ENCODE measurements at places on chromosomes 11 and 22.

DNA sequence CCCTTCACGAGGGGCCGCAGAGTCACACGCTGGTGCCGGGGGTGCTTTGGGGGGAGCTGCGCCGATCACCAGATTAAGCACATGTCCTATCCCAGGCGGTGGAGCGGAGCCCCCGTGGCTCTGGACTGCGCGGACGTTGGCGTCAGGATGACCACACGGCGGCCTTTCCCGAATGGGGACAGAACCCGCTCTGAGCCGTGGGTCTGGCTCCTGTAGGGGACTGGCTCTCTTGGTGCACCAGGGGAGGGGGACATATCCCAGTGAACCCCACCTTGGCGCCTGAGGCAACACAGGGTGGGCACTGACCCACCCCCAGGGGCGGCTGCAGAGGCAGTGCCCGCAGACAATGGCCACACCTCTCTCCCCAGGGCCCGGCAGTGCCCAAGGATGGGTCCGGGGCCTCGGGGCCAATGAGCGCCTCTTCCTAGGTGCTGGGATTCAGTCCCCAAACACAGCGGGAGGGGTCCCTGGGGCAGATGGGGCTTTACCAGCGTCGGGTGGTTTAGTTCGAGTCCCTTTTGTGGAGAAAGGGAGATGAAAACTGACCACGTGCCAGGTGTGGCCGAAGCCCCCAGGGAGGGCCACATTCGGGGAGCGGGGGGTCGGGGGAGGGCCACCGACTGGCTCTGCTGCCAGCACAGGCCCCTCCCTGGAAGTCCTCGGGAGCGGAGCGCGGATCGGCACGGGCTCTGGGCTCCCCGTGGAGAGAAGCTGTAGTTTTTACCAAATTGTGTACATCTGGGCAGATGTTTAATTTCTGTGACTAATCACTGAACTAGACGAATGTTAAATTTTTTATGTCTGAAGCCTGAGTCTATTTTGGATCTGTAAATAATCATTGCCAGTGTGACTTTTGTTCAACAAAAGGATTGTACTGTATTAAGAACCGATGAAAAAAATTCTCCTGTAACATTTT is 58.9 kb downstream of the GRAMD4 start:
- no peak for DNase-seq

- no peak for DNase-seq
These were observed 213.3 kb downstream of the FAM76B start for GRCh38 chr11:95576146-95576845.

- DNase-seq: no peak
These were observed 2.6 kb upstream of the MCHR1 start for GRCh38 chr22:40676644-40677043.

GRCh38 chr22:42884616-42885375 is 27.7 kb upstream of the ARFGAP3 start:
- no peak for DNase-seq

- no peak for DNase-seq
These were observed 231.3 kb upstream of the B3GAT1 start for GRCh38 chr11:134643115-134644012.

DNA sequence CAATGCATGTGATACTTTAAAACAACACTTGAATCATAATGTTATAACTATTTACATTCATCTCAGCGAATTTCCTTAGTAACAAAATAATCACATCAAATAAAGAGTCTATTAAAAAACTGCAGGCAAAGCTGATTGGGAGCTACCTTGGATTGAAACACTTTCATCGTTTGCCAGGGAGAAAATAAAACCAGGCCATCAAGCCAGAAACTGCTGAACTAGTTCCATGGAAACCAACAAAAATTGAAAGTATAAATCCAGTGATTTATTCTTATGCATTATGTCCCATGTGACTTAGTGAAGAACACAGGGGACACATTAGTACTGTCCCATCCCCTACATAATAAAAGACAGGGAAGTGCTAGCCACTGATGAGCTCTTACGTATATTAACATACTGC is 21.7 kb downstream of the SLC35F2 start:
- no peak for DNase-seq

DNA sequence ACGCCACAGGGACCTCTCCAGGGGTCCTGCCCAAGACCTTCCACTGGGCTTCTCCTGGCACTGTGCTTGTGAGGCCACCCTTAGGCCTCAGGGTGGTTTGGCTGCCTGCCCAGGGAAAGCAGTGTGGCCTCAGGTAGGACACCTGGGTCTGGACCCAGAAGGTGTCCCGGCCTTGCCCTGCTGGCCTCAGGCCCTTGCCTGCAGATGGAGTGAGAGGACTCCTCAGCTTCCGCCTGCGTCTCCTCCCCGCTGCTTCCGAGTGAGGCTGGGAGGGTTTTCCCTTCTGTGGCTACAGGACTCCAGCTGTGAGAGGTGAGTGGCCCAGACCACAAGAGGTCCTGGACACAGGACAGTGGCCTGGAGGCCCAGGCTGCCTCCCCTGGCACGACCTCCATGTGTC is 60.4 kb downstream of the WNT7B start:
- no peak for DNase-seq

DNA sequence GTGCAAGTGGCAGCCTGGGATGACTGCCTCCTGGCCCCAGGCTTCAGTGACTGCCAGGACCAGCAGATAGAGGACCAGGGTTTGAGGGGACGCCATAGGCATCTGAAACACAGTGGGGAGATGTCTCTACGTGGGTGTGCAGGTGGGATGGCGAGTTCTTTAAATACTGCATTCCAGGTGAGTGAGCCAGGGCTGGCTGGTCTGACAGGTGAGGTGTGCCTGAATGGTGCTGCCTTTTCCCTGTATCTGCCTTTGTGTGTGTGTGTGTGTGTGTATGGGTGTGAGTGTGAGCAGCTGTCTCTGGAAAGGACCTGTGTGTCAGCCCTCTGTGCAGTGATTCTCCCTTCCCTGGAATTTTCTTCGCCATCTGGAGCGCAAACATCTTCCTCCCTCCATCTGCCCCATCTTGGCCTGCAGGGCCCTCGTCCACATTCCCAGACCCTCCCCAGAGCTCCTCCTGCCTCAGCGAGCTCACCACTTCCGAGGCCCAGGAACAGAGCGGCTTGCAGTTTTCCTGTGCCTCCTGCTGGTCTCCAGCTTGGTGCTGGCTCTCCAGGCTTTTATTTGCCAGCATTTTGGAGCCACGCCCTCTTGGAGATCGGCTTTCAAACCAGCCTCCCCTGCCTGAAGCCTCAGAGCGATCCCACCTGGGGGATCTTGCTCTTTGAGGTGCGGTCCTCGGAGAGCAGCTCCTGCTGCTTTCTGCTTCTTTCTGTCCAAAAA is at the start of gene GPHA2:
GPHA2 (minus strand) TSS at position 535 of the 723 bp plus-strand sequence; CDS start at position 102, 433 bp downstream.
- no peak for DNase-seq

DNA sequence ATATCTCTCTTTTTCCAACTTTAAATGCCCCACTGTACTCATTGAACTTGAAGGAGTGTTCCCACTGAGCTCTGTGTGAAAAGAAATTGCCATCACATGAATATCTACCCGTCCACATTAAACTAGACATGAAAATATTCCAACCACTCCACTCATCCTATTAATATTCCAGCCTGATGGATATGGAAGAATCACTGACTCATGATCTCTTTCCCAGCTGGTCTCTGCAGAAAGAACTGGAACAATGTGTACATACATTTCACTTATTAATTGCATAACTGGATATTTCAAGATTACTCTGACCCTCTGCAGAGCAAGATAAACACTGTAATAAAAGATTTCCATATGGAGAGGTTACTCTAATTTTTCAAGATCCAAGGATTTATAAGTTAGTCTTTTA is 711.1 kb upstream of the LRRC4C start:
- no peak for DNase-seq

DNA sequence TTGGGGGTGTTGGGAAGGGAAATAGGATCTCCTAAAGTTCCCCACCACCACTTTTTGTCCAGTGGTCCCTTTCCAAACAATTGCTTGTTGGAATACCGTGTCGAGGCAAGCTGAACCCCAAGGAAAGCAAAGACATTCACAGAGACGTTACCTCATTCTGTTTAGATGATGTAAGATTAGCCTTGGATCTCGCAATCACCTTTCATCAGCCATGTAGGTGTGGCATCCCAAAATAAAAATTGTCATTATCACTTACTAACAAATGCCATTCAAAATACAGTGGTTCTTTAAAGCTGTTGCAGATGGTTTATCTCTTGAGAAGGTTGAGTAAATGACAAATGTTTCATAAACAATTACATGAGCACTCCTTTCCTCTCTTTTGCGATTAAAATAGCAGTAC is 86.5 kb upstream of the SLC25A18 start:
- no peak for DNase-seq

DNA sequence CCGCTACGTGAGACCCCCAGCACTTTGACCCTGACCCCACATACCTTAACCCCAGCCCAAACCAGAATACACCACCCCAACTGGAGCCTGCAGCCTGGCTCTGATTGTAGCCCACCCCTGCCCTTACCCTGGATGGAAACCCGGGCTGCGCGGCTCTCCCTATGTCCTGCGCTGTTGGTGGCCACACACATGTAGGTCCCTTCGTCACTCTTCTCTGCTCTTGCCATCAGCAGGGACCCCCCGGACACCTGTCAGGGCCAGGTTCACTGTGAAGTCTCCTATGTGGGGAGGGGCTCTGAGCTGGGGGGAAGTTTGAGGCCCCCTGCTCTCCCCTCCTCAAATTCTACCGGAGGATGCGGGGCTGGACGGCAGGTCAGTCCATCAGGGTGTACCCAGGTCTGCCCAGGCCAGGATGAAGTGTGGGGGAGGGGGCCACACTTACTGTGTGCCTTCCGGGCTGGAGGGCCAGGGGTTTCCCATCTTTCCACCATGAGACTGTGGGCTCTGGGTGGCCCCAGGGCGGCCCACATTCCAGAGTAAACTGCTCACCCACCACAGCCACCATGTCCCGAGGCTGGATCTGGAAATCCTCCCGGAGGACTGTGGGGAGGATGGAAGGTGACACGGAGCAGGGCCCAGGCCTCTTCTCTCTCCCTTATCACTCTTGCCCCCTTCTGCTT is 1.5 kb downstream of the ROBO4 start:
- DNase-seq: no peak

DNA sequence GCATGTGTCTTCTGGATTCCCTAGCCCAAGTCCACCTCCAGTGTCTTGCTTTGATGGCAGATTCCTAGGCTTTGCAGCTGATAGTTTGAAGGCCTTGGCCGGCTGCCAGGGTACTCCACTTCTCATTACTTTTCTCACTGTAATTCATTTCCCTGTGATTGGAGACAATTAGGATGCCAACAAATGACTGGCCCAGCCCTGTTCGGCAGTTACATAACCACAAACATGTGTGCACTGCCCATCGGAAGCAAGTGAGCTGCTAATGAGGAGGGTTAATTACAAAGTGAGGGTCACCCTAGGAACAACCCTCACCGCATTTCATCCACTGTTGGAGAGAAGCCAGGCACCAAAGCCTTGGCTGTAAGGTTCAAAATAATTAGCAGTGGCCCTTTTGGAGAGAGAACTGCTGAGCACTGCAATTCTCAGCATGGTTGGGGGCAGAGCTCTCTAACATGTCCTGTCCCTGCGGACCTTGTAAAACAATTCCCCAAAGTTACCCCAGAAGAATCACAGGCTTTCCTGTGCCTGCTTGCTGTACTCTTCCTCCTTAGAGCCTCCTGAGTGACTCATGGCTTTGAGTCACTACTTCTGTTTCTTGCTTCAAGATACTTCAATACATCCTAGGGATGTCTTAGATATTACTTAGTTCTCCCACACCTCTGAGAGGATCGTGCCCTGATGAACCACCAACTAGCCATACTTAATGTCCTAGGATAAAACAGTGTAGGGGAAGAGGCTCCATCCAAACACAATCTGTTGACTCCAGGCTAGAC is 109.7 kb upstream of the GALNT18 start:
- DNase-seq: no peak

DNA sequence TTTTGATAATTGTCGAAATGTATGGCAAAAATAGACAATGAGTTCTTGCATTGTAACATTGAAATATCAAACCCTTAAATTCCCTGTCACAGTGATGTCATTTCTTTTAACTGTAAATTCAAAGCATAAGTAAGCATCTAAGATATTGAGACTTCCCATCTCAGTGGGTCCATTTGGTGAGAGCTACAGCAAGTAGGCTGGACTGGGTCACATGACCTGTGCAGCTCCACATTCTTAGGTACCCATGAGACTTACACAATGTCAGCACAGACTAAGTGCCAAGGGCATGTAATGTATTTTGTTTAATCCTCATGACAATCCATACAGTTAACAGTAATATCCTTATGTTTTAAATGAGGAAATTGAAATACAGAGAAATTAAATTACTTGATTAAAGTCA is 210.7 kb downstream of the NELL1 start:
- DNase-seq: no peak

DNA sequence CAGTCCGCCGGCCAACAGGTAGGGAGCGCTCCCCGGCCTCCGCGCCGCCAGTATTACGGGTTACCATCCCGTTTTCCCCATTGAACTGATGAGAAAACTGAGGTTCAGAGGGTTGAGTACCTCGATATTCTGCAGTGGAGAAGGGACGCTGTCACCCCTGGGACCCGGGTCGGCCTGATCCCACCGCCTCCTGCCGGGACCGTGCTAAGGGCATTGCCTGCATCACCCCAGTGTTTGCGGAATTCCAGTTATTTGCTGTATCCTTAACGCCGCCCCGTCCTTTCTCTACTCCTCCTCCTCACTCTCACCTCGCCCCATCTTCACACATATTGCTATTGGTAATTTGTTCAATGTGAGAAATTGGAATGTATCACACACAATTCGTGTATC is 370 bp upstream of the A4GALT start:
- DNase-seq: no peak

DNA sequence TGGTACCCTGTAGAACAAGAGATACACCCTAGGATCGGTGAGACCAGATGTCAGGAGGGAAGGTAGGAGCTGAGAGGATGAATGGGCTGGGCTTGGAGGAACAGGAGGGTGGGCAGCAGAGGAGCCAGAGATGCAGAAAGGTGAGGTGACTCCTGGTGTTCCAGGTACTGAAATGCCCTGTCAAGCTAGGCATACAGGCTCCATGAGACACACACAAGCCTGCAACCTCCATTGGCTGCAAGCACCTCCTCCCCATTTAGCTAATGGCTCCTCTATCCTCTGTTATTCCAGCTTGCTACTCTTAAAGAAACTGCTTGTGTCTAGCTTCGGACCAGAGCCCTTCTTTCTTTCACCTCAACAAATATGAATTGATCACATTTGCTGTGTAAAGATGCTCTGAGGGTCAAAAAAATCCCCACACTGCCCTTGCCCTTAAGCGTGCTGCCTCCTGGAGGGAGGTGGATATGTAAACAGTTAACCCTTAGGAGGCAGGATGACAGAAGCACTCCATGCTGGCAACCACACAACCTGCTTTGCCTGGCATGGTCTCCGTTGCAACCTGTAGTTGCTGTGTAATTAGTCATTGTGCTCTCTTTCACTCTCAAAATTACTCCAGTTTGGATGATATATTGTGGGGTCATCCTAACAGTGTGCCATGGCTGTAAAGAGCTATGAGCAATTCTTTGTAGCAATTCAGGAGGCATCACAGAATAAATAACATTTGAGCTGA is 156.0 kb downstream of the PKNOX2 start:
- no peak for DNase-seq

- DNase-seq: no peak
These were observed 42.7 kb downstream of the NECTIN1 start for GRCh38 chr11:119686177-119686882.

DNA sequence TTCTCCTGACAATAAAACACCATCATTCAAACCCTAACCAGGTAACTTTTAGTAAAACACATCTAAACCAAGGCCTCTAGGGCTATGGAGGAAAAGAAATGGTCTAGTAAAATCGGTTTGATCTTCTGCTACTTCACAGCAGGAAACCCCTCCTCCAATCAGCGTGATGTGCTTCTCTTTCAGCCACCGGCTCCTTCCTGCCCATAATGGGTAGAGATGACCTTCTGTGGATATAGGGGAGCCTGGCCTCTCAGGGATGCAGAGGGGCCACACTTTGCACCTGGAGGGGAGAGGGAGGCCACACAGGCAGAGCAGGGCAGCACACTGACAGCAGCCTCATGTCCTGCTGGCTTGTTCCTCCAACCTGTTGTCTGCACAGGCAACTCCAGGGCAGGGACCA is 6.9 kb downstream of the EHD1 start:
- DNase-seq: no peak
